ENCODE measurements at places on chromosomes 4 and X.

GRCh38 chr4:53748328-53748772 lies 157.1 kb upstream of the LNX1 start:
- DNase-seq, result no peak

- DNase-seq, result no peak
These were observed 16.8 kb downstream of the RAB39B start for GRCh38 chrX:155247497-155247896.

- no peak for DNase-seq
These were observed 104.6 kb downstream of the PDGFRA start for GRCh38 chr4:54333657-54334056.

DNA sequence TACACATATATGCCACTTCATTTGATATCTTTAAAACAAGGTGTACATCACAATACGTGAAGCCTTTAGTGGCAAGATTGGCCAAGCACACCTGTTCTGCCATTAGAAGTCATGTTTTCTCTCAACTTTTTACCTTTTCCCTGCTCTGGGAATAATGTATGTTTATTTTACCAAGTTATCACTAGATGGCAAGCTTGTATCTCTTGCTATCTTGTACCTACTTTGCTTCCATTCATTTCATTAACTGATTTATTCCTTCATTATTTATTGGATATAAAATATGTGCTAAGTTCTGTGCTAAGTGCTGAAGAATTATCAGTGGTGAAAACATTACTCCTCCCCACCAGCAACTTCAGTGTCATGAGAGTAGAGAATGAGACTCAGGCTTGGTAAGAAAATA lies 245.5 kb downstream of the ANK2 start:
- no peak for DNase-seq

GRCh38 chr4:28225050-28225449 lies 1364.4 kb downstream of the STIM2 start:
- DNase-seq, result peak; percentile 50

GRCh38 chr4:1868293-1868692 lies 2.9 kb upstream of the NSD2 start:
- no peak for DNase-seq

DNA sequence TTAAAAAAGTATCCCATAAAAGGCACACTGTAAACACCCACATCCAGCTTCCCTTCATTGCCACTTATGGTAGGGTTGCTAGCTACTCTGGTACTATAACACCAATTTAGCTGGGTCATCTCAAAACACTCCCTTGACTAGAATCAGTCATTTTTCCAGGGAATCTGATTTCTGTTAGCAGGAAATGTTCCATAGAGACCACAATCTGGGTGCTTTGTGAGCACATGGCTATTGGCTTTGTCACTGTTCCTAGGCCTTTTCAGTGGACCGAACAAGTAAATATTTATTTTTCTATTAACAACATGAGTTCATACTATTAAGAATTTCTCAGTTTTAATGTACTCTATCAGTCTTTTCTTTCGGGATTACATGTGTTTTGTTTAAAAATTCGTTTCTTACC lies 404.7 kb upstream of the GNPDA2 start:
- DNase-seq, result no peak

DNA sequence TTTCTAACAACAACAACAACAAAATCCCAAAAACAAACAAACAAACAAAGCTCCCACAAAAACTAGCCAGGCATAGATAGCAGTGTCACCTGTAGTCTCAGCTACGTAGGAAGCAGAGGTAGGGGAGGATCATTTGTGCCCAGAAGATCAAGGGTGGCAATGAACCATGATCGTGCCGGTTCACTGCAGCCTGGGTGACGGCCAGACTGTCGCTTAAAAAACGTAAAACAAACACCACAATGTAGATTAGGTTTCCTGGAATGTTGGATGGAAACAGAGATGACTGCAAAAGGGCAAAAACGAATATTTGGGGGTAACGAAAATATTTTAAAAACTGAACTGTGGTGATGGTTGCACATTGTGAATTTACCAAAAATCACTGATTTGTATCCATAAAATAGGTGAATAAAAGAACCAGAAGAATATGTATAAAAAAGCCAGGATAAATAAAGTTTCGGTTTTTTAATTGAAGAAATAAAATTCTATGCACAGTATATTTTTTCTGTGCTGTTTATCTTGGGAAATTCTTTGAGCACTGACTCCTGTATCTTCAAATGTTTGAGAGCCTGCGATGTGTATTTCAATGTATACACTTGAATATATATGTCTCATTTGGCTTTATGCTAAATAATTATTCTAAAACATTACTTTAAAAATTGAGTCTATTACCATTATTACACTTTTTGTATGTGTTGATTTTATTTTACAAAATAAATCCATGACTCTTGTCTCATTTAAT lies 1477.0 kb downstream of the PCDH7 start:
- DNase-seq, result no peak

DNA sequence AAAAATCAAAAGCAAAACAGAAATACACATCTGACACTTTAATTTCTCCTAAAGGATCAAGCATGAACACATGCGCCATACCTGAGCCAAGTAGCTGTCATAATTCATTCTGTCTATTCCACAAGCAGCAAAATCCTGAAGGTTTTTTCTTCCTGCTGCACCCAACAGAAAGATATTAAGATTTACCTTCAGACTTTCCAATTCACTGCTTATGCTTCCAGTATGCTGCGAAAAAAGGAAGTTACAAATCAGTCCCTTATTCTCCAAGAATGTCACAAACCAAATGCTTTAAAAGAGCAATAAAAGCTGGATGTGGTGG lies 29.2 kb upstream of the FGFBP2 start:
- DNase-seq, result no peak

DNA sequence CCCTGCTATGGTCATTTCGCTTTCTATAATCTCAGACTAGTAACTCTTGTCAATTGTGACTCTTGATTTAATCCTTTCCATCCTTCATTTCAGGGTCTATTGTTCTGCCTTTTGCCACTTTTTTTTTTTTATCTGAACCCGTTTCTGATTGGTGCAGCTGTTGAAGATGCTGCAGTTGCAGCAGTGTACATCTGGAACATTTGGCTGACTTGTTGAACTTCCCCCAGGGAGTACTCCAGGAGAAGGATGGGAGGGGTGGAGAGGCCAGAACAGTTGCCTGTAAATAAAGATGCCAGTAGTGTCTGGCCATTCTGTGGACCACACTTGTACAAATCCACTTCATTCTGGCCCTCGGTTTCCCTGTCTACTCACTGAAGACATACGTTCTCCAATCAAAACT lies 1.0 kb upstream of the EDA start:
- no peak for DNase-seq

- no peak for DNase-seq
These were observed 405.0 kb downstream of the BCOR start for GRCh38 chrX:39692796-39693195.

- DNase-seq, result no peak
These were observed 36.5 kb downstream of the SH3RF1 start for GRCh38 chr4:169234137-169234855.
